Ammon's horn (tissue), 1 donor: ENCODE measurements at places on chromosomes 5 and 9.

GRCh38 chr9:79266986-79267385 lies 304.8 kb upstream of the TLE4 start:
- DNase-seq, result no peak

- DNase-seq, result no peak
Observed at GRCh38 chr9:107274953-107275422, 8.1 kb upstream of the RAD23B start.

- no peak for DNase-seq
Observed at GRCh38 chr5:154722936-154723335, 32.2 kb upstream of the LARP1 start.

DNA sequence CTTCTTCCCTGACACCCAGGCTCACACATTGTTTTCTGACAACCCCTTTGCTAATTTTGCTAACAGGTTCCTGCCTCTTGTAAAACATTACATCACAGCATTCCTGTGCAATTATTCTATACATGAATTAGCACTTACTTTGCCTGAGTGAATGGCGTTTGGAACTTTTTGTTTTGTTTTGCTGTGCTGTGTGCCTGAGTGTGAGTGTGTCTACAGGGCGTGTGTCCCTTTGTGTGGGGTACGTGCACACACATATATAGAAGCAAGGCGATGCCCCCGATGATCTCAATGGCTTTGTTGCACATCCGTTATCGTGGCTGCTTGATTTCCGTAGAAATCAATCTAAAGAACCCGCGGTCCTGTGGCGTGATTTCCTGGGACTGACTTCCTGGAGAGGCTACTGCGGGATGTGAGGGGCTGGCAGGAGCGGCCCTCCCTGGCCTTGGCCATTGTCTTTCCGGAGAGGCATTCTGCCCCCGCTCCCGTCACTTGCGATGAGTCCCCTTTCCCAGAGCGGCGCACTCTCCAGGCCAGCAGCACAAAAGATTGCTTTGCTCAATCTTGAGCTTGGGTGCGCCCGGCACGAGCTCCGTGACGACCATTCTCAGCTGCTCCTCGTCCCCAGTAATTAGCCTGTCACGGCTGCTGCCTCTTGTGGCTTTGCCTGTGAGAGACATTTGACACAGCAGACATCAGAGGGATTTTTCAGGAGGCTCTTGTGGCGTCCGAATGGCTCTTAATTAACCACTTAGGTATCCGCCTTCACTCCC lies 398.1 kb upstream of the IRX1 start:
- peak; percentile 52 for DNase-seq

DNA sequence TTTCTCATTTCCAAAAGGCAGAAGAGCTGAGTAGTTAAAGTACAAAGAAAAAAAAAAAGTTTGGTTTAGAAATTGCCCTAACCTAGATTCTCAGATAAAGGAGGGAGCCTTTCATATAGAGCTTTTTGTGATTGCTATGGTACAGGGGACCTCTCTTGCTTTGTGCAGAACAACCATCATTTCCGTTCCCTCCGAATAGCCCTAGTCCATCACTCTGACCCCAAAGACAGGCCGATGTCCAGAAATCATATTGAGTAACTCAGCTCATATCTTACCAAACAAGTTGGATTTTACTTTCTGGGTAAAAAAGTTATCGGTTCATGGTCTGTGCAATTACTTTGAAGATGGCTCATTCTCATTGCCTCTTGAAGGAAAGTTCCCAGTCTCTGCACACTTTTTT lies 36.7 kb upstream of the COL15A1 start:
- no peak for DNase-seq

GRCh38 chr5:8689773-8690172 lies 820.8 kb downstream of the MTRR start:
- DNase-seq, result no peak

GRCh38 chr9:68462105-68462775 lies 78.4 kb downstream of the TMEM252 start:
- DNase-seq, result no peak

DNA sequence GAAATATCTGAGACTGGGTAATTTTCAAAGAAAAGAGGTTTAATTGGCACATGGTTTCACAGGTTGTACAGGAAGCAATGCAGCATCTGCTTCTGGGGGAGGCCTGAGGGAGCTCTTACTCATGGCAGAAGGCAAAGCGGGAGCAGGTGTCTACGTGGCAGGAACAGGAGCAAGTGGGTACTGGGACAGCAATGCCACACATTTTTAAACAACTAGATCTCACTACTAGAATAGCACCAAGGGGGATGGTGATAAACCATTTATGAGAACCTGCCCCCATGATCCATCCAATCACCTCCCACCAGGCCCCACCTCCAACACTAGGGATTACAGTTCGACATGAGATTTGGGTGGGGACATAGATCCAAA lies 47.6 kb upstream of the HOMER1 start:
- no peak for DNase-seq

DNA sequence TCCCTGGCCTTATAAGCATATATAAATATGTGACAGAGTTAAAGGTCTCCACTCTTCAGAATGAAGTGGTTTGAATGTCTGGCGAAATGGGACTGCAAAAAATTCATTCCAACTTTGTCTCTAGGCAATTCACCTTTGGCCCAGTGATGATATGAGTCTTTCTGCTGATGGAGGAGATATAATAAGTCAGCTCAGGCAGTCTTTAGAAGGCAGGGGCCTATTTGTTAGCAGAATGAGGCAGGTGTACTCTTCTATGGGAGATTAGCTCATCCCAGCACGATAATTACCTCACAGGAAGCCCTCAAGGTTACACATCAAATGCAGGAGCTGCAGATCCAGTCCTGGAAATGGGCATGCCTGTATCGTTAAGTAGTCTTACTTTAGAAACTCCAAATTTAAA lies 300.5 kb downstream of the NR2F1-AS1 start:
- DNase-seq, result no peak

GRCh38 chr5:10480237-10480985 lies 38.7 kb downstream of the ROPN1L start:
- DNase-seq, result no peak

DNA sequence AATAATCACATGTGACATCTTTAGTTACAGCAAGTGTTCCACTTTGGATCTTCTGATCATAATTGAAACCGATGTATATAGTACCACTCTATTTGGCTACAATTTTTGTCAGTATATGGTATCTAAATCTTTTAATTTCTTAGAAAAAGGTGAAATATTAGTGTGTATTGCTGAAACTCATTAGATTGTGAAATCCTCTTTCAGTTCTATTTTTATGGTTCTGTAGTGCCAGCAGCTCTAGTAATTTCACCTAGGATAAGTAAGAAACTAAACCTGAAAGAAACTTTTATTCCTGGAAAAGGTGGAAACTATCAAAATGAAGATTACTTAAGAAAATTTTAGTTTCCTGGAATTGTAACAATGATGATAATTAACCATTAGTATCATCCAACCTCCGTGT lies 370.9 kb downstream of the NNT start:
- DNase-seq, result no peak

DNA sequence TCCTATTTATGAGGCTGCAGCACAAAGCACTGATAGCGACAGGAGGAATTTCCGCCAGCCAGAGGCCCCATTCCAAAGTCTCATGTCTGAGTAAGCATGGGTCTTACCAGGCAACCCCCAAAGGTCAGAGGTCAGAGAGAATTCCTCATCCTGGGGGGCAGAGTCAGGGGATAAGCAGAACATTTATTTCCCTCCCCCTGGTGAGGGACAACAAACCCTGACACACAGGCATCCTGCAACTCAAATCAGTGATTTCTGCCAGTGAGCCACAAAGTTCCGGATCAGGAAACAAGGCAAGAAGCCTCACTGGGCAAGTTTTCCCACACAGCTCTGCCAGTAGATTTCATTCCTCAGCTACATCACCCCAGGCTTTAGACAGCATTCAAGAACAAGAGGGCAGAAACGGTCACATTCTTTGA lies 37.0 kb downstream of the ADAMTS12 start:
- DNase-seq, result no peak

GRCh38 chr9:6869081-6869948 lies 111.5 kb downstream of the KDM4C start:
- peak; percentile 21 for DNase-seq

GRCh38 chr9:34127035-34127948 lies 794 bp upstream of the DCAF12 start:
- no peak for DNase-seq

DNA sequence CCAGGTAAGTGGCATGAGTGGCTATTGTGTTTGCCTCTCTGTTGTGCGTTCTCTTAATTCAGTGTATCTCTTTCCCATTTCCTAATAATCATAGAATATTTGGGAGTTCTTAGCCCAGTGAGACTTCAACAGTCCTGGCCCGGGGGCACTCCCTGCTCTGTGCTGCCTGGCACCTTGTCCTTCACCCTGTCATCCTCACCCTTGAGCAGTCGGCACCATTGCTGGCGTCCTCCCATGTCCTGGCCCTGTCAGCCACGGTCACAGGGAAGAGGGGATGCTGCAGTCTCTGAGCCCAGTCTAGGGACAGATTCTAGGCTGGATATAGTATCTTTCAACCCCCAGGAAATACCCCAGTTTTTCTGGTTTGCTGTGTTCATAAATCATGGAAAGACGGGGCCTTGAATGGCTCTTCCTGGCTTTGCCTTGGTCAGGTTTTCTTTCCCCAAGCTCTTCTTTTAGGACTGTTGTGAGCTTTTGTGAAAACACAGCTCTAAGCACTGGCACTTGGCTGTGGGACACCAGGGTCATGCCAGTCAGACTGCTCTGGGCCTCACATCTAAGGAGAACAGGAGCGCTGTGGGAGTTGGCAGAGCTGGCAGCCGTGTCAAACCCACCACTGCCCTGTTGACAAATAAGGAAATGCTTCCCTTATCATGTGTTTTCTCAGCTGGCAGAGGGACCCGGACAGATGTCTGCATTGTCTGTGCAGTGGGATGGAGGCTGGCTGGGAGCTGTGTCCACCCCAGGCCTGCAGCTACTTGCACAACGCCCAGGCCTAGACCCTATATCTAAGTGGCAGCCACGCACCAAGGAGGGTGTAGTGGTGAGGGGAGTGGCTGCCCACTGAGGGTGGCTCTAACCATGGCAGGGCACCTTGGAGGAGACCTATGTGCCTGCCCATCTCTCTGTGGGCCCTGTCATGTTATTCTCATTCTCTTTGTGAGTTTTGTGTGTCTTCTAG lies 378.6 kb downstream of the ICE1 start:
- DNase-seq, result no peak

DNA sequence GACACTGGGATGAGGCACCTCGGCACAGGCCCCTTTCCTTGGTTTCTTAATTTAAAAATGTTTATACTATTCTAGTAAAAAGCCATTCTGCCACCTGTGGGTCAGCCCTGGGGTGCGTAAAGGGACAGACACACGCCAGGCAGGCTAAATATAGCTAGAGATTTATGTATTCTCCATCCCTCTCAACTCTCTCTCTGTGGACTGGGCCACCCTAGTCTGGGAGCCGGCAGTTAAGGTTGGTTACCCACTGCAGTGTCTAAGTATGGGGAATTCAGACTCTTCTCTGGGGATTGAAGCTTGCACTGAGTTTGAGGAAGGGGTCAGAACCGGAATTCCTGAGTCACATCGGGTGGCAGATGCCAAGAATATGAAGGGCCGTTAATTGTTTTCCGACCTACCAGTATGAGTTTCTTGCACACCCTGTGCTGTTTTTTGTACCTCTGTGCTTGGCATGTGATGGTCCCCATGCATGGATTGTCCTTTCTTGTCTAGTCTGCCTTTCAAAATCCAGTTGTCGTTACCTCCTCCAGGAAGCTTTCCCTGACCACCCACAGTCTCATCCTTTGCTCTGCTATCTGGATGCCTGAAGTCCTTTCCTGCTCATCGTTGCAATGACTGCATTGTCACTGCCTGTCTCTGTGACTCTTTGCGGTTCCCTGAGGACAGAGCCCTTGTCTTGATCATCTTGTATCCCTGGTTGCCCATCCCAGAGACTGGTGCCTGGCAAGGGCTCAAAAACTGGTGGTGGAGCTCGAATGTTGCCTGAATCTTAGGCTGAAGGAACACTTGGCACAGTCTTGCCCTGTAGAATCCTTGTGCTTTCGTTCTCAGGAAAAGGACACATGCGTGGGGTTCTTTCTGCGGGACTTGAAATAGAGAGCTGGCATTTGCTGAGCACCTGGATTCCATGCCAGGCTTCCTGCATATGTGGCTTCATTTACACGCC lies 2.1 kb downstream of the NEURL1B start:
- no peak for DNase-seq

GRCh38 chr5:132653716-132654115 lies 4.3 kb upstream of the IL13 start:
- no peak for DNase-seq

- DNase-seq, result peak; percentile 4
Observed at GRCh38 chr9:93587651-93588347, 11.4 kb downstream of the PHF2 start.

DNA sequence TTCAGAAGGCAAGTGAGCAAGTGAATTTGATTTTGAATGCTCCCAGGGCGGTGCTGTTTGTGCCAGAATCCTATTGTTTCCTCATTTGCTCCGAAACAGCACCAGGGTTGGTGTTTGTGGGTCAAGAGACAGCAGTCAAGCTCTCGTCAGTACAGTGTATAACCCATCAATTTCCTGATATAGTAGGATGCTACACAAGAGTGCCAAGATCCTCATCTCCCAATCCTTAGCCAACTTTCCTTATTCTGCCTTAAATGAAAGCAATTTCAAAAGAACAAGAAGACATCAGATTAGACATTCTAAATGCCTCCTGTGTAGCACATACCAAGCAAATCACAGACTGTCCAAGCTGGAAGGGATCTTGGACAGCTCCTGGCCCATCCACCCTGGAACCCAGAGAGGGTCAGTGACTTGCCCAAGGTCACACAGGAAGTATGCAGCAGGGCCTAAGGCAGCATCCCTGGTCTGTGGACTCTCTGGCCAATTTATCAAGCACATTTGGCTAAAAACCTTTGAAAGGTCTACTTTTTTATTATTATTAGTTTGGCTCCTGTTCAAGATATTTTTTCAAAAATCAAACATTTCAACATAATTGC lies 4.5 kb downstream of the WHRN start:
- DNase-seq, result peak; percentile 49

GRCh38 chr5:7683753-7684152 lies 167.2 kb downstream of the CFAP90 start:
- no peak for DNase-seq

DNA sequence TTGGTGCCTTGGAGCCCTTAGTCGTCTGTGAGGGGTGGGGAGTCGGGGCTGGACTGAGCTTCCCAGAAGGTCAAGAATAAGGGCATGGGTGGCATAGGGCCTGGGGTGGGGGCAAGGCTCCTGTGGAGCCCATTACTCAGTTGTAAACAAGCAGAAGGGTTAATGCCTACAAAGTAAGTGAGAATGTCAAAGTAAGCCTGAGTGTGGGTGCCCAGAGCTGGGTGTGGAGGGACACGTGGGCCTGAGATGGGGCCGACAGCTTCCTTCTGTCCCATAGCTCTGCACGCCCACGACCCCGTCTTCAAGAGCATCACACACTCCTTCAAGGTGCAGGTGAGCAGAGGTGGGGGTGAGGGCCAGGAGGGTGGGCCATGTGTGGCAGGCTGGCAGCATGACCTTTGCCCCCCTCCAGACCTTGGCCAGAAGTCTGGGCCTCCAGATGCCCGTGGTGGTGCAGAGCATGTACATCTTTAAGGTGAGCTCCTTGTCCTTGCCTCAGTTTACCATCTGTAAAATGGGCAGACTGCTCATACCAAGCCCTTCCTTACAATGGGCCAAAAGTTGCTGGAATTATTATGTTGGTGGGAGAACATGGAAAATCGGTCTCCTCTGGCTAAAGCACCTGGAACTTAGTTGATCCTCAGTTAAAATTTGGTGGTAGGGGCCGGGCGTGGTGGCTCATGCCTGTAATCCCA lies 11.1 kb downstream of the DOLK start:
- no peak for DNase-seq
